ENCODE measurements at places on chromosomes 5 and 9. TPM values are rescaled to one million over a fixed set of nuclear protein-coding genes. Genes with fewer than 3 reads are reported as not detected.

LPAR1 gene
- total RNA-seq, result 20.4 TPM

DBH gene
- total RNA-seq, result not detected

ADAMTS12 gene
- 4.0 TPM for total RNA-seq

AGXT2 gene
- not detected for total RNA-seq

ARL14EPL gene
- total RNA-seq, result not detected

SELENOP gene
- total RNA-seq, result 29.8 TPM

NEURL1B gene
- total RNA-seq, result 0.50 TPM

CTSV gene
- 41.3 TPM for total RNA-seq

ACTBL2 gene
- total RNA-seq, result 0.16 TPM

UGT3A1 gene
- not detected for total RNA-seq

SPATA6L gene
- total RNA-seq, result 4.3 TPM

REEP2 gene
- total RNA-seq, result 14.5 TPM

EMB gene
- total RNA-seq, result 72.9 TPM

FABP6 gene
- not detected for total RNA-seq

GDA gene
- not detected for total RNA-seq

PAEP gene
- total RNA-seq, result not detected

TLX3 gene
- not detected for total RNA-seq

DCAF10 gene
- 41.4 TPM for total RNA-seq

PCDHGA9 gene
- total RNA-seq, result 3.2 TPM

CCDC192 gene
- not detected for total RNA-seq

CTXN3 gene
- not detected for total RNA-seq

PCDHA11 gene
- total RNA-seq, result 0.21 TPM

ADRB2 gene
- total RNA-seq, result 4.8 TPM

NOXA1 gene
- 2.0 TPM for total RNA-seq

SLIT3 gene
- 25.1 TPM for total RNA-seq

PCSK1 gene
- not detected for total RNA-seq

SECISBP2 gene
- total RNA-seq, result 30.7 TPM

CYSRT1 gene
- total RNA-seq, result 2.2 TPM

C9orf152 gene
- total RNA-seq, result not detected

ELAVL2 gene
- 5.7 TPM for total RNA-seq

RANBP3L gene
- not detected for total RNA-seq

KLF4 gene
- total RNA-seq, result 20.5 TPM
